Stimulated activated CD8-positive, alpha-beta memory T cell treated with anti-CD3 and anti-CD28 coated beads, Interleukin-7, amount 100 ng/mL, for 1 hour (primary cell): ENCODE measurements at places on chromosomes 2 and 18.

DNA sequence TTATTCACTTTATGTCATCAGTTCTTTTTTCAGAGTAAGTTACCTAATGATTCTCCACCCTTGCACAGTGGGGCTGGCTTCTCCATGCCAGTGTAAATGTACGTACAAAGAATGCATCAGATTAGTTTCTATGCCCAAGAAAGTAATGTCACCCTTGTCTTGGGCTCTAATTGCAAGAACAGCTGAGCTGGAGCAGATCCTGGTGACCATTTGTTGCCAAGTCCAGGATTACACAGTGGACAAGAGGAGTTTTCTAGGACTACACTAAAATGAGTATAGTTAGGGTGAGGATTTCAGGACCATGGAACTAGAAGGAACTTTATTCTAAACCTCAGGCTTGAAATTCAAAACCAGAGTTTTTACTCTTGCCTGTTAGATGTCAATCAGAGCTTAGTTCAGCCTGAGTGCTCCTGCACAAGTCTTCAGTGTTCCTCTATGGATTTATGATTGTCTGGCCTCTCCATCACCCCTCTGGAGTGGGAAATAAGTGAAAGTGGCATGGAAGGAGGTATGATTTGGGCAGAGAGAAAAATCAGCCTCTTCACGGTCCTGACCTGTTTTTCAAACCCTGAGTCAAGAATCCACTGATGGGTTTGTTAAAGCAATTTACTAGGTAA, 29.8 kb downstream of the PCBP1 start:
- no peak for DNase-seq

DNA sequence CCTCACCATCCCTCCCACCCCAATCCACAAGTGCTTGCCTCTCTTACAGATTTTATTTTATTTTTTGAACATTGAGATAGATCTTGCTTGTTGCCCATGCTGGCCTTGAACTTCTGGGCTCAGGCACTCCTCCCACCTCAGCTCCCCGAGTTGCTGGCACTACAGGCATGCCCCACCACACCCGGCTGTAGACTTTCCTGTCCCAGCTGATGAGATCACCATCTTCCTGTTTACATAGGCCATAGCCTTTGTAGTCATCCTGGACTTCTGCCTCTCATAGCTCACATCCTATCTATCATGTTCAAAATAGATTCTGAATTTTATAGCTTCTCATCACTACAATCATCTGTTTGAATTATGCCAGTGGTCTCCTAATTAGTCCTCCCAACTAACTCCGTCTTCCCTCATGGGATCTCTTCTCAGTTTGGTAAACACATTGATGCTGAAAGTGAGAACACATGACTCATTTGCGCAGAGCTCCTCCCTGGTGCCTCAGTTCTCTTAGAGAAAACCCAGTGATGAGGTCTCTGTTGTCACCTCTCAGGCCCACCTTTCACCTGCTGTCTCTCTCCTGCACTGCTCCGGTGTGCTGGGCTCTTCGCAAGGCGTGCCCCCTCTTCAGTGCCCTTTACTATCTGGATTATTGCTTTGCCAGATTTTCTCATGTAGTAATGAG, 243.0 kb downstream of the ZNF407 start:
- DNase-seq, result no peak

DNA sequence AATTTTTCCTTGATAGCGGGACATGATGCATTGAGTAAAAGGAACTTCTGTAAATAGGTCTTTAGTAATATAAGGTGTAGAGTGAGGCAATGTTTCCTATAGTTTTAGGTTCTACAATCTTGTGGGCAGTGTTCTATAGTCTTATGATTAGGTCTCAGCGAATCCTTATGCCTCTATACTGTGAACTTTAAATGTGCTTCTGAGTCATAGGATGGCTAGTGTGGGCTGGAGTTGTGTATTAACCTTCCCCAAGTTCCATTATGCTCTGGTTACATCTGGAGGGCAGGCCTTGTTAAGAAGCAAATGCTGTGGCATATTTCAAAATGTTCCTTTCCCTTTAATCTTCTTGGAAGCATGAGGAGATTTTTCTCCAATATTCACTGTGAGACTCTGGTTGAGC, 73.5 kb downstream of the ROCK2 start:
- DNase-seq, result no peak

GRCh38 chr2:113890253-113891235, 655 bp downstream of the ACTR3 start:
- DNase-seq, result peak; percentile 53

DNA sequence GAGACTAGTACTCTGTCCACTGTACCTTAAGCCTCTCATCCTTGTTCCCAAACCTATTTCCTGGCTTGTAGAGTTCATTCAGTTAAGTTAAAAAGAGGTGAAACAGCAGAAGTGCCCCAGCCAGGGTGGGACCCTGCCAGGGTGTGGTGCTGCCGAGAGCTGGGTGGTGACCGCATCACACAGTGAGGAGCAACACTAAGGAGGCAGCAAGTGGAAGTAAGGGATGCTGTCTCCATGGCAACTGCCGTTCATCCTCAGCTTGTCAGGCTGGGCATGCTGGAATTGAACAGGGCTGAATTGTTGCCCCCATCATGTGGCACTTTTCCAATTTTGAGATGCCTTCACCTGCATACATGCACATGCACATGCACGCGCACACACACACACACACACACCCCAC, 77.0 kb downstream of the VSNL1 start:
- no peak for DNase-seq

DNA sequence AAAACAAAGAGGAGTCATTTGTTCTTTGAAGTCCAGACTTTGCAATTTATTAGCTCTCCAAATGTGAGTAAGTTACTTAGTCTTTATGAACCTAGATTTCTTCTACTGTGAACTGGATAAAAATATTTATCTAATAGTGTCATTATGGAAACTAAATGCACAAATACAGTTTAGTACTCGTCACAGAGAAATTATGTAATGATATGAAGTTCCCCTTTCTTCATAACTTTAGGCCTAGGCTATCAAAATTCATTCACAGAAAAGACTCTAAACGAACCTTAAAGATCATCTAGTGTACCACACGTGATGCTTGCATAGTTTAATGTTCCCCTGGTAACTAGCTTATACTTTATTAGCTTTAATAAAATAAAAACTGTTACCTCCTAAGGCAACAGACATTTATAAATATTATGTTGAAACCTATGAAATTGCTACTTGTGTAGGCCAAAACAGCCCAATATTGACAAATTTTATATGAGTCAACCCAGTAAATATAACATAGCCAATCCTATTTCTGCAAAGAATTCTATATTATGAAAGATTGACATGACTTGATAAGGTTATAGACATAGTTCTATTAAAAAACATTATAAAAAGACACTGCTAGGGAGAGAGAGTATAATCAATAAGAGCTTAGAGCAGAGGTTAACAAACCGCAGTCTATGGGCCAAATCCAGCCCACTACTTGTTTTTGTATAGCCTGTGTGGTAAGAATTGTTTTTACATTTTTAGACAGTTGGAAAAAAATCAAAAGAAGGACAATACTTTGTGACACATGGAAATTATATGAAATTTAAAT, 44.9 kb upstream of the ITPRID2 start:
- DNase-seq, result no peak

DNA sequence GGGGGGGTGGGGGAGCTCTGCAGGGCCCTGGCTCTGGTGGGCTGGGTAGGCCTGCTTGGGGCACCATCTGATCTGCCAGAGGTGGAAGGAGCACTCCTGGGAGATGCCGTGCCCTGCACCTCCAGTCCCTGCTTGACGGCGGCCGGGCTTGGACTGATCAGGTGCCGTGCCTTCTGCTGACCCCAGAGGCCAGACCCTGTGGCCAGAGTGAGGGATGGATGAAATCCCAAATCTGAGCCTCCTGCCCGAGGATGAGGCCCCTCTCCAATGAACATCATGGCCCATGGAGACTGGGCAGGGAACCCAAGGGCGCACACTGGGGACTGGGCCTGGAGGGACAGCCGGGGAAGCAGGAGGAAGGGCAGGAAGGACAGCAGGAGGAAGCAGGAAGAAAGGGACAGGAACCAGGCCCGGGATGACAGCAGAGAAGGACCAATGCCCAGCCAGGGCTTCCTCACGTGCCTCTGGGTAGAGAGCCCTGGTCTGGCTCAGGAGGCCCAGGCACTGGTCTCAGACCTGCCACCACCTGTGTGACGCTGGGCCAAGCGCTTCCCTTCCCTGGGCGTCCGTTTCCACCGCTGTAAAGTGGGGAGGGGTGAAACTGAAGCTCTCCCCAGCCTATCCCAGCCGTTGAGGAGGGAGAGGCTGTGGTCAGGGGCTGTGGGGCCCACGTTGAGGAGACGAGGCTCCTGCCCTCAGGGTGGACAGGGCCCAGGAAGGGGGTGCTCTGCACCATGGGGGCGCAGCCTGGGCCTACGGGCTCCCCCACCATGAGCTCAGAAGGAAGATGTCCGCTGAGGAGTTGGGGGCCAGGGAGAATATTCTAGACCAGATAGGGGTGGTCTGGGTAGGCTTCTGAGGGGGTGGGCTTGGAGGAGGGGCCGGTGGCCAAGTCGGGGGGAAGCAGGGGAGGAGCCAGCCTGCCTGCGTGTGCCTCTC, 1.0 kb upstream of the GPR35 start:
- no peak for DNase-seq

DNA sequence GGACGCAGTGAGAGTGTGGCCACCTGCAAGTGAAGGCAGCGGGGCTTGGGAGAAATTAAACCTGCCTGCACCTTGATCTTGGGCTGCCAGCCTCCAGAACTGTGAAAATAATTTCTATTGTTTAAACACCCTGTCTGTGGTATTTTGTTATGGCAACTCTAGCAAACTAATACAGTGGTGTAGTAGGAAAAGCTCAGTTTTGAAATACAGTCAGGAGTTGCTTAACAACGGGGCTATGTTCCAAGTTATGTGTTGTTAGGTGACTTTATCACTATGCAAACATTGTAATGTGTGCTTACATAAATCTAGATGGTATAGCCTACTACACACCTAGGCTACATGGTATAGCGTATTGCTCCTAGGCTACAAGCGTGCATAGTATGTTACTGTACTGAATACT, 93.4 kb upstream of the FN1 start:
- no peak for DNase-seq

DNA sequence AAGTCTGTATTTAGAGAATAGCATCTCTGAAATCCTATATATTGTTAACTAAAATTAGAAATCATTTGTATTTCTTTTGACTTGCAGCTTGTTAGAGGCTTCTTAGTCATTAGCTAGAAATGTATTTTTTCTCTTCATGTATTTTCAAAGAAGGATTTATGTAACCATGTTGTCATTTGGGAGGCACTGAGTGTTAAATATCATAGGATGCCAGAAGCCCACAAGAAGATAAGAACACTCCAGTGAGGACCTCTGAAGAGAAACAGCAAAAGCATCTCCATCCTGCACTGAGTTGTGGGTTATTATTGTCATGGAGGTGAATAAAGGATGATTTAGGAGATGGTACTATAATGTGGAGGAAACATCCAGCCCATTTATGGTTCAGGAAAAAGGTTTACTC, 93.5 kb downstream of the UBE2E3 start:
- DNase-seq, result no peak

GRCh38 chr2:98806236-98806697, 75.3 kb upstream of the MGAT4A start:
- DNase-seq, result no peak

DNA sequence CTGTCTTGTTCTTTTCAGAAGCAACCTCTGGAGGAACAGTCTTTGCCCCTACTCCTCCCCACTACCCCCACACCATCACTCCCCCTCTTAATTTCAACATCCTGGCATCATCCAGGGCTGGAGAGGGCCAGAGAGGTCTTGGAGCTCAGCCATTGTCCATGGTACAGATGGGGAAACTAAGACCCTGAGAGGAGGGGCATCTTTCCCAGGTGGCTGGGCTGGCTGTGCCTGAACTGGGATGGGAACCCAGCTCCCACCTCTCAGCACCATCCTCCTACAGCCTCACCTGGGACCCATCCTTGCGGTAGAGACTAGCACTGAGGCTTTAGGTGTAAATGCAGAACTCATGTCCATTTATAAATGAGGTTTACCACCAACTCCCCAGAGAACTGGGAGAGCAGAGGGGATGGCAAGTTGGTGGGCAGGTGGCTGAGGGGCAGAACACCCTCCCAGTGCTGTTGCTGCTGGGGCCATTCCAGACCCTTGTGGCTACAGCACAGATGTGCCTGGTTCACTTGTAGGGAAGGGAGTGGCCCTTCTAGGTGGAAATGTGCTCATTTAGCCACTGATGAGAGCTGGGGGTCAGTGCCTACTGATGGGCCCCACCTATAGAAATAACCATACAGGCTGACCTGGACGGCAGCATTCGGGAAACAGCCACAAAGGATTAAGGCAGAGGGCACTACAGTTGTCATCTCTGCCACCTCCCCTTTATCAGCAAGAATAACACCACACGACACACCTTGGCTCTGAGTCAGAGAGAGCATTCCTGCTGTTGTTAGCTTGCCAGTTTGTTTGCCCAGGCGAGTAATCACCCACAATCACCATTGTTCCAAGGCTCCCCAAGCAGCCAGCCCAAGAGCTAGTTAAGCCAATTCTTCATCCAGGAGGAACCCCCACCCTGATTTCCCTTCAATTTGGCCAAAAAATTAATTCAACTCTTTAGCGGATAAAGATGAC, 2.1 kb downstream of the MLPH start:
- no peak for DNase-seq

- DNase-seq, result no peak
Observed at GRCh38 chr2:180125245-180125962, 118.3 kb upstream of the CWC22 start.

DNA sequence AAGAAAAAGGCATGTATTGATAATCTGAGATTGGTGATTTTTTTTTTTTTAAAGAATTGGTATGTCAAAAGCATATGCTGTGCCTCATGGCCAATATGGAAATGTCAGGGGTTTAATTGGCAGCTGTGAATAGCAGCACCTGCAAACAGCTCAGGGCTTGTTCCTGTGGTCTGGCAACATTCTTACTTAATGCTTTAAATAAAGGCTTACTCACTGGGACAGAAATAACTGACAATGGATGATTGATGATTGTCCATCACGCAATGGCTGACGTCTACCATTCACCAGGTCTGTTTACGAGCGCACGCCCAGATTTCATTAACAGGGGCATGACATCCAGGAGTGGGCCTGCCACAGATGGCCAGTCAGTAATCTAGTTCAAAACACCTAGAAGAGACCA, 66.7 kb downstream of the ETAA1 start:
- no peak for DNase-seq

GRCh38 chr18:49243391-49243790, 217.1 kb downstream of the DYM start:
- DNase-seq, result no peak

GRCh38 chr2:221397187-221397586, 174.9 kb downstream of the EPHA4 start:
- no peak for DNase-seq

DNA sequence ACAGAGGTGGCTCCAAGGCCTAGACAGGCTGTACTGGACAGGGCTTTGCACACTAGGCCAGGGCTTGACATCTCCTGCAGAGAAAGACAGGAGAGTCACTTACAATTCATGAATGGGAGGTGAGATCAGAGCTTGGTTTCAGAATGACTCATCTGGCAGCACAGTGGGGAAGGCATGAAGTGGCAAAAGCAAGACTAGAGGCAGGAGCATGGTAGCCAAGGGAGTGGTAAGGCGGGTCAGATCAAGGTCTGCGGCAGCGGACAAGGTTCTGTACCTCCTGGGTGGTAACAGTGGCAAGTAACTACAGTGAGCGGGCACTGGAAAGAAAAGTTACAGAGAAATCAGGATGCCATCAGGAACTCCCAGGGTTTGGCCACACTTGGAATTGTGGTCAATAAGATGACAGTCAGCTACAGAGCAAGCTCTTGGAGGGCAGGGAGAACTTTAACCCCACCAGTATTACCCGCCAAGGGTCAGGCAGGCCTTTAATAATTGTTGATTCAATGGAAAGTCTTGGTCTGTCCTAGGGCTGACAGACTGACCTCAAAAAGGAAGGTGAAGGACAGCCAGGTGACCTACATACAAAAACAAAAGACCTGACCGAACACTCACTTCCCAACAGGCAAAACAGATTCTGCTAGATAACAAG, 5.7 kb downstream of the MCFD2 start:
- no peak for DNase-seq
